Activated CD4-positive, alpha-beta T cell treated with anti-CD3 and anti-CD28 coated beads, Interleukin-2, amount 10 ng/mL, durations not matched to agents 24 days and 14 days (primary cell): ENCODE measurements at places on chromosomes 12 and 14.

DNA sequence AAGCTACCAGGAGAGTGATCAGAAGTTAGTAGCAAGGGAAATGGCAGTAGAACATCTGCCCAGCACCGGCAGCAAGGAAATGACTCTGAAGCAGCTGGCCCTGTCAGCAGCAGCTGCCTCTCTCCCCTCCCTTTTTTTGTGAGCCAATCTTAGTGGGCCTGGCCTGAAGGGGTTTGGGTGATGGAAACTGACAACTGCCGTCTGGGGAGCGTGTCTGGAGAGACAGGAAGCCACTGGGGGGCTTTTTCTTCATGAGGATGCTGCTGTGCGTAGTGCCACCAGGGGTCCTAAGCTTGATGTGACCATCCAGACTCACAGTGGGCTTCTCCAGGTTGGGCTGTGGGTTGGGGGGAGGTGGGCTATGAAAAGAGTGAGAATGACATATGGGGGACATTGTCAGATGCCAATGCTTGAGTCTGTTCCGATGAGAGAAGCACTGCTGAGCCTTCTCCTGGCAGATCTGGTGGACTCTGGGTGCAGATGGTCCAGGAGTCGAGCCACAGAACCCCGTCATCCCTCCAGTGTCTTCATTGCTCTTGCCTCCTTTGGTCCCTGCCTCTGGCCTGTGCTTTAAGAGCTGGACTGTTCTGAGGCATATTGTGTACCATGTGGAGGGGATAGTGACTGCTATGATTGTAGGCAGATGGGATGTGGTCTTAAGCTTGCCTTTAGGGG lies 87.6 kb upstream of the HIF1A start:
- DNase-seq: no peak

- DNase-seq: no peak
Observed at GRCh38 chr12:48934312-48934706, 9.0 kb upstream of the FKBP11 start.

DNA sequence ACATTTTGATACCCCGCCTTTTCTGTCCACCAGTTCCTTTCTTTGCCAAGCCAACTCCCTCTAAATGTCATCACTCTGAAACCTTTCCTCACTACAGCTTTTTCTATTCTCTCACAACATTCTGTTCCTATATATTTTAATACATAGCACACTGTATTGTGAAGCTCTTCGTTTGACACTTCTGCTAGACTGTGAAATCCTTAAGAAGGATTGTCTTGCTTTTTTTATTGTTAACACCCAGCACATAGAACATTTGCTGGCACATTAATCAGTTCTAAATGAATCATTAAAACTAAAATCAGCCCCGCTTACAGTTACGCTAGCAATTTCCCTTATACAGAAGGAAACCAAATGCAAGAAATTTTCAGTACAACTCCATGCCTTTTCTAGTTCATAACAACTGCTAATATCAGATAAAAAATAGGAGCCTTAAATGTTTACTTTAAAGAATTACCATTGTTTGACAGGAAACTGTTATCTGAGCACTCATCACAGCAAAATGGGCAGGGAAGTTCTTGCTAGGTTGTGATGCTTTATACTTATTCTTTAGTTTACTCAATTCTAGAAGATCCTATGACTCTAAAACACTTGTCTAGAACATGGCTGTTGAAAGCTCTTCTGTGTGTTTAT lies 93.5 kb downstream of the PPP1R12A start:
- DNase-seq: no peak

GRCh38 chr12:27303139-27304111 lies 29.2 kb upstream of the BMAL2 start:
- no peak for DNase-seq

DNA sequence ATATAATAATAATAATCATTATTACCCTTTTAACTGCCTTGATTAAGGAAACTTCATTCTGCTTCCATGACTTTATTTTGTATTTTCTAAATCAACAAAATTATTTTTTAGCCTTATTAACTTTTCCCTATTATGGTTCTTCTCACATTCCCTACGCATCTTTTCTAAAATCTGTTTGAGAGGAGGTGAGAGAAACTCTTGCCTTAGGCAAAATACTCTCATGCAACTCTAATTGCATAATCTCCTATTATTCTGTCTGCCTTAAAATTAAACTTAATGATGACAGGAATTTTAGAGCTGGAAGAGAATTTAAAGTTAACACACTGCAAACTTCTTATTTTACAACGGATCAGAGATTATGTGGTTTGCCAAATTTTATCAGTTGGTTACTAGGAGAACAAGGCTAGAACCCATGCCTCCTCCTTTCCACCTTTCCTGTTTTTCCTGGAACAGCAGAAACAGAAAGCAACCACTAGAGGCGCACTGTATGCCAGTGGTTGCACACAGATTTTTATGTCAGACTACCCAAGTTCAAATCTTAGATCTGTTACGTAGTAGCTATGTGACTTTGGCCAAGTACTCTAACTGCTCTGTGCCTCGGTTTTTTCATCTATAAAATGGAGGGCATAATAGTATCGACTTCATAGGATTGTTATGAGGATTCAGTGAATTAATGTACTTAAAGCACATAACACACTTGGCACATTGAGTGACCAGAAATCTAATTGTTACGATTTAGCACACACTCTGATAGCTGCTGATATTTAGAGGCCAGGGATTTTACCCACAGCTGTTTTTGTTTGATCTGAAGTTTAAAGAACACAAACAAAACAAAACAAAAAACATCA lies 4.3 kb upstream of the BRMS1L start:
- DNase-seq: peak; percentile 76

GRCh38 chr14:62673014-62673755 lies 372.1 kb downstream of the KCNH5 start:
- no peak for DNase-seq

GRCh38 chr12:5409619-5410018 lies 22.3 kb upstream of the NTF3 start:
- no peak for DNase-seq

GRCh38 chr14:95294834-95295599 lies 24.7 kb downstream of the CLMN start:
- no peak for DNase-seq

GRCh38 chr12:42056130-42056529 lies 88.5 kb downstream of the GXYLT1 start:
- no peak for DNase-seq

DNA sequence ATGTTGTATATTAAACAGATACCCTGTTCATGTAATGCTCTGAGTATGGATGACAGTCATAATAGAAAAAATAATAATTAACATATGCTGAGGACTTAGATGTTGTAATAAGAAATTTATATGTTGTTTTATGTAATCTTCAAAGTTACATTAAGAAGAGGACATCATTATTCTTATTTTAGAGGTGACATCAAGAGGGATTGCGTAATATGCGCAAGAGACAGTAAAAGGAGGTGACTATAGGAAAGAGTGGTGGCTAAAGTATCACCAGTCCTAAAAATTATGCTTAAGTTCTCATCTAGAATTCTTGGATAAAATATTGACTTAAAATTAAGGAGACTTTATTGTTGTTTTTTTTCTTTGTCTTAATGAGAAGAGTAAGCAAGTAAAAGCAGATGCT lies 323.9 kb downstream of the KCNC2 start:
- no peak for DNase-seq

GRCh38 chr12:88445705-88446394 lies 134.4 kb downstream of the KITLG start:
- no peak for DNase-seq

GRCh38 chr12:2494486-2495192 lies 300.1 kb upstream of the FKBP4 start:
- no peak for DNase-seq

DNA sequence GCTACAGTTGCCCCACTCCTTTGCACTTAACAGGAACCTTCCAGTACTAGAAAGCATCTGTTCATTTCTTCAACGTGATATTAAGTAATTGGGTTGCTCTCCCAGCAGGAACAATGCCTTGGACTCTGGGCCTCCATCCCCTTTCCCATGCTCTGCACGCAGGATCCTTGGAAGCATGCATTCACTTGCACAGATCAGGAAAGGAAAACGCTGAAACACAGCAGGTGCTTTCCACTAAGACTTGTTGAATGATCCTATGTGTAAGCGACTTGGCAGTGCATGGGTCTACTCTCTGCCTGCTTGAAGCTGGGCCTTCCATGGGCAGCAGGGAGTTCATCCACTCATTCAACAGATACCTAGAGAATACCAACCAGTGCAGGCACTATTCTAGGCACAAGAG lies 2.3 kb downstream of the LTBP2 start:
- no peak for DNase-seq

GRCh38 chr12:105100207-105100985 lies 7.1 kb upstream of the WASHC4 start:
- DNase-seq: no peak

DNA sequence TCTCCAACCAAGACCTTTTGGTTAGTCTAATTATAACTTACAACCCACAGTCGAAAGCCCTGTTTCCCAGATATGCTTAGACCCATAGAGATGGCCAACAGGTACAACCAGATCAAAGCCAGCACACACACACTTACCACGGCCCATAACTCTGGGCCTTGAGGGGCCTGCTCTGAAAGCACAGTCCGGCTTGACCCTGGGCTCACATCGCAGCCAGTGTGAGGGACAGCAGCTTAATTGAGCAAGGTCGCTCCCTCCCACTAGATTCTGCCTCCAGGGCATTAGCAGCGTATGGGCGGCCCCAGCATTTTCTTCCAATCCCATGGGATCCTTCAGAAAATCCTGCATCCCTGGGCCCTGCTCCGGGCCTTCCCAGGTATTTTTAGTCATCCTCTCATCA lies 157.4 kb upstream of the FKBP4 start:
- DNase-seq: no peak

- DNase-seq: no peak
Observed at GRCh38 chr12:93137656-93138612, 208.8 kb upstream of the EEA1 start.
